Activated naive CD8-positive, alpha-beta T cell treated with anti-CD3 and anti-CD28 coated beads, Interleukin-2, amount 50 U/mL, for 24 hours (primary cell): ENCODE measurements at places on chromosomes 7 and 10.
A peak's percentile ranks its signal among the peaks of the same experiment; 100 is the strongest.

GRCh38 chr10:98919899-98920298 lies 315.8 kb downstream of the HPSE2 start:
- no peak for DNase-seq

GRCh38 chr10:123555616-123556015 lies 110.5 kb upstream of the GPR26 start:
- no peak for DNase-seq

GRCh38 chr10:35214607-35215020 lies 88.0 kb downstream of the CREM start:
- no peak for DNase-seq

- DNase-seq: no peak
These were observed 84.7 kb upstream of the PTER start for GRCh38 chr10:16352146-16352545.

GRCh38 chr10:86193841-86194240 lies 172.8 kb downstream of the GRID1 start:
- no peak for DNase-seq

- no peak for DNase-seq
These were observed 28.6 kb downstream of the BEND7 start for GRCh38 chr10:13500201-13500600.

DNA sequence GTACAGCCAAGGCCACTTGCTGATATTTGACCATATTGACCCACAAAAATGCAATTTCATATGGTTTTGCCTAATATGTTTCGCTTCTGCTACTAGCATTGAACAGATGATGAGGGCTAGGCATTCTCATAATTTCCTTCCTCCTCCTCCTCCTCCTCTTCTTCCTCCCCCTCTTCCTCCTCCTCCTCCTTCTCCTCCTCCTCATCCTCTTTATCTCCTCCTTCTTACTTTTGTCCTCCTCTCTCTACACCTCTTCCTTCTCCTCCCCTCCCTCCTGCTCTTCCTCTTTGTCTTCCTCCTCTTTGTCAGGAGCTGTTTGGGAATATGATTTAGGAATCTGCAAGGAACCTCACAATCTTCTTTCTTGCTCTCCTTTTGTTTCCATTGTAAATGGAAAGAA lies 133.9 kb upstream of the CELF2 start:
- DNase-seq: no peak

DNA sequence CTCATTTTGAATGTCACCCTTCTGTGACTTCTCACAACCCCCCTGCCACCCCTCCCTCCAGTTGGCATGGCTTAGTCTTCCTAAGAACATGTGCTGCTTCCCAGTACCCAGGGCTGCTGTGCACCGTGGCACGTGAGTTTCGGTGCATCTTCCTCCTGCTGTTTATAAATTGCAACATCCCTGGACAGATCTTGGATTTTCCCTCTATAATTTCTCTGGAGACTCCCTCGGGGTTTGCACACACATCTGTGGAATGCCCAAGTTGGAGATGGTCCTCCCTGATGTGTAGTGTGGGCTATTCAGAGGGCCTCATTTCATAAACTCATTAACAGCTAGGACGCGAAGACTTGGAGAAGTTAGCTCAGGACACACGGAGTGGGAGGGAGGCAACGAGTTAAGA lies 52.9 kb downstream of the IKZF1 start:
- DNase-seq: no peak

GRCh38 chr10:83678850-83679249 lies 460.5 kb upstream of the GHITM start:
- no peak for DNase-seq

DNA sequence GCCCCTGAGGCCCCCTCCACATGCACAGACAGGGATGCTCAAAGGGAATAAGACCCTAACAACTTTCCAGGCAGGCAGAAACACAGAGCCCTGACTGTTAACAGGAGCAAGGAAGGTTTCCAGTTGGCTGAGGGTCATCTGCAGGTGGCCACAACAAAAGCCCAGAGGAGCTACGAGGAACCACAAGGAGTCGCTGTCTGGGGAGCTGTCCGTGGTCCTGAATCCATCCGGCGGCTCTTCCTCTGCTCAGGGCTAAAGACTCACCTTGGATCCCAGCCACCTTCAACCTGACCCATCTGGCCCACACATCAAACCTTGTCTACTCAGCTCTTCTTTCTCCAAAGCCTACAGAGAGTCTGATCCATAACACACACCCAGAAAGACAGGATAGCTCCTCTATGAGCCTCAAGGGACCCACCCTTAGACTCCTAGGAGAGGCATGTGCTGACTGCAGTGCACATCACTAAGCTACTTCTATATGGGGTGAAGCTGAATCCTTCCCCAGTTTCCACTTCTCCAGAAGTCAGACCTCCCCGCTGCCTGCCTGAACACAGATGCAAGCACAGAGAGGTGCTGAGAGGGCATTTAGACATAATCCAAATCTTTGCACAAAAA lies 104.0 kb downstream of the SLIT1 start:
- DNase-seq: peak; percentile 72

GRCh38 chr10:125025341-125025740 lies 83.4 kb downstream of the ZRANB1 start:
- DNase-seq: no peak

DNA sequence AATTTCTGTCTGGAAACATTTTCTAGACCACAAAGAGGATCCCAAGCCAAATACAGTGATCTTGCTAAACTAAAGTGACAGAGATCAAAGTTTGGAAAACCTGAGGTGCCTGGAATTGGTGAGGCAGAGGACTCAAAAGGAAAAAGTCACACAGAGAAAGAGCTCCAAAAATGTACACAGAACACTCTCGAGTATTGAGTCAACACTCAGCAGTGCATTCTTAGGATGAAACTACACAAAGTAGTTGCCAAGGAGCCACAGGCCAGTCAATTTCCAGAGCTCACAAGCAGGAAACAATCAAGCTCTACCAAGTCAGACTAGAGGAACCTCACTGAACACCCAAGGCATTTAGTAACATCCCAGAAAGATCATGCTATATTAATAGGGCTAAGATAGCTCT lies 61.3 kb downstream of the MICU1 start:
- peak; percentile 6 for DNase-seq
